Thyroid gland (tissue), 4 donors: ENCODE measurements at places on chromosomes 13 and 19. TPM values are rescaled to one million over a fixed set of nuclear protein-coding genes. Genes with fewer than 3 reads are reported as not detected.

DNA sequence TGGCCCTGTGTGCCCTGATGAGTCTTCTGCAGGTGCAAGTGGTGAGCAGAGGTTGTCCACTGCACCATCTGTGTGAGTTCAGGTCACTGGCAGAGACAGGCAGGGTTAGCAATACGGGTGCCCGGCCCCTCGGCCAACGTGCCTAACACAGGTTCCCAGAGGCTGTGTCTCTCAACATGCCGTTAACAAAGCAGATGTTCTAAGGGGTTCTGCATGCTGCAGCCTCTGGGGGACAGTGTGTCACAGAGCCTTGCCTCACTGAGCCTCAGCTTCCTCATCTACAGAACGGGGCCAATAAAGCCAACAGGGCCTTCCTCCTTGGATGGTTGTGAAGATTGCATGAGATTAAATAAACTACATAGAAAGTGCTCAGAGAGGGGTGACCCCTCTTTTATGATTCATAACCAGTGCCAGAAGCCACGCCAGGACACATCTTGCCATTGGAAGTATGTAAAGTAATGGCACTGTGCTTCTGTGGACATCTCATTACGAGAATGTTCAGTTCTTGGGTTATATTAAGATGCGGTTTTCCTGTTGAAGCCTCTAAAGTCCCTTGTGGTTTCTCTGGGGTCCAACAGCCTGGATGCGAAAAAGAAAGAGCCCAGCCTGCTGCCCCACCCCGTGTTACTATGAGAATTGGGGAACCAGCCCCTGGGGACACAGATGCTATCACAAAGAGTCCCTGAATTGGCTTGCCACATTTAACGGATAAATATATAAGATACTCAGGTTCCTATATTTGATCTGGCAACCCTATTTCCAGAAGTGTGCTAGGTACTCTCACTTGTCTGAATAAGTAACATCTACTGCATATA is 11.2 kb upstream of the ARHGEF18 start:
- DNase-seq: no peak

GRCh38 chr13:77386880-77387606 is 60.1 kb upstream of the MYCBP2 start:
- DNase-seq: no peak

MEF2B gene
- not detected for total RNA-seq

LILRA1 gene
- not detected for total RNA-seq

- peak; percentile 55 for DNase-seq
Measured at GRCh38 chr19:7925171-7925851, 624 bp downstream of the CTXN1 start.
